Suppressor macrophage treated with lipopolysaccharide for 1 hour (primary cell): ENCODE measurements at places on chromosomes 1 and 21.
A peak's percentile ranks its signal among the peaks of the same experiment; 100 is the strongest.

- DNase-seq = no peak
Measured at GRCh38 chr1:8844501-8845006, 27.1 kb upstream of the RERE start.

DNA sequence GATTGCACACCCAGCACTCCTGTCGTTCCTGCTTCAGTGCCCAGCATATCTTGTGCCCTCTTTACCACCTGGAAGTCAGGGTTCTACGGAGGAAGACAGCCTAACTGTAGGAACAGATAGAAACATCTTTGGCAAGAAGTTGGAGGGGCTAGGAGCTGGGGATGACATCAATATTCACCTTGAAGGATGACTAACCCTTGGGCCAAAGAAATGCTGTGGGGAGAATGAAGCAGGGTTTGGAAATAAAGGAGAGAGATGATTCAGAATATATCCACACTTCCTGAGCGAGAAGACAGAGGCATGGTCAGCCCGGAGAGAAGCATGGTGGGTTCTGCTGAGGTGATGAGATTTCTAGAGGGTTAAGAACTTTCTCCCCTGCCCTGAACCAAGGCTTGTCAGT, 4.6 kb upstream of the NKAIN1 start:
- no peak for DNase-seq

DNA sequence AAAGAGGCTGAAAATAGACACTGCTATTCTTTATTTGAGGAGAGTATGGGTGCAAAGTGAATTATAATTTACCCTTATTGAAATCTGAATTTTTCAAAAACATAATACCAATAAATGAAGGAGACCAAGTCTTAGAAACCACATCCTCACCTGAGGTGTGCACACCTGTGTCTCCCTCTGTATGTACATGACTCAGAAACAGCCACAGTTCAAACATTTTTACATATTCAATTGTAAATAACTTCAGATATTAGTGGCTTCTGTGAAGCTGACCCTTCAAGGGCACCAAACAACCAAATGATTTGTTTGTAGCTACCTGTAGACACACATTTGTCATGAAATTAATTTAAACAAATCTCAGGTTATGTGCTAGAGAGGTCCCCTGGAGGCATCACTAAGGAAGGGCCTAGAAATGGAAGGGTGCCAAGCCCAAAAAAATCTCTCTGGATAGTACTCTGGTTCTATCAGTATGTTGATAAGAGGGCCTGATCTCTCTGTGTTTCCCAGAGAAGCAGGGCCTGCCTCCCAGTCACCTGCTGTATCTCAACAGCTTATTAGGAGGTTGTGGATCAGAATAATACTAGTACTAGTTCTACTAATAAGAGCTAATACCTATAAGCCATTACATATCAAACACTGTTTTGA, 28.1 kb downstream of the ERI3 start:
- no peak for DNase-seq

DNA sequence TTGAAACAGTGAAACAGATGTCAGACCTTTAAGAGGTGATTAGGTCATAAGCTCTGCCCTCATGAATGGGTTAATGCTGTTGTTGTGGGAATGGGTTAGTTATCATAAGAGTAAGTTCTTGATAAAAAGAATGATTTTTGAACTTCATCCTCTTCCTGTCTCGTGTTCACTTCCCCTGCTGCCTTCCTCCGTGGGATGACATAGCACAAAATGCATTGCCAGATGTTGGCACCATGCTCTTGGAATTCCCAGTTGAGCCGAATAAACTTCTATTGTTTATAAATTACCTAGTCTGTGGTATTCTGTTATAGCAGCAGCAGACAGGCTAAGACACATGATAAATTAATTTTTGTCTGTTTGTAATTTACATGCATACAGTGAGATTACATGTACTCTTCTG, 112.0 kb upstream of the LRRC7 start:
- DNase-seq = no peak

- peak; percentile 60 for DNase-seq
Measured at GRCh38 chr1:17674726-17675500, 80.2 kb upstream of the ACTL8 start.

DNA sequence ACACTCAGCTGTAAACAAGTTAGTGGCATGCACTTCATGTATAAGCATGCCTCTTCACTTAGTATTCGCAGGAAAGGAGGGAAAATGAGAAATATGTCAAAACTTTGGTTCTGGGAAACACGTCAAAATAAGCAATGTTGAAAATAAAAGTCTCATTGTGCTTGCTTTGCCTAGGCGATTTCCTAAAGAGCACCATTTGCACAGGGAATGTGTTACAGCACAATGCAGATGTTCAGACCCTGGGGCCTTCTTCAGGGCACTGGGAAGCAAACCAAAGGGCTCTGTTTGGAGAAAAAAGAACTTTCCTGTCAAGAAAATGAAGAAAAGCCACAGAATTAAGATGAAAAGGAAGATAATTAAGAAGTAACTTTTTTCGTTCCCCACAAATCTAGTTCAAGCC, 98.6 kb upstream of the PLD5 start:
- no peak for DNase-seq

- DNase-seq = no peak
Measured at GRCh38 chr21:34730756-34731445, 62.1 kb downstream of the CLIC6 start.

- DNase-seq = no peak
Measured at GRCh38 chr1:154837672-154838171, 32.4 kb downstream of the KCNN3 start.

GRCh38 chr1:183515002-183515689, 42.8 kb downstream of the SMG7 start:
- DNase-seq = peak; percentile 42

GRCh38 chr1:12412439-12412838, 182.6 kb downstream of the VPS13D start:
- no peak for DNase-seq

- DNase-seq = no peak
Measured at GRCh38 chr1:155048449-155049334, 2.4 kb upstream of the ADAM15 start.

DNA sequence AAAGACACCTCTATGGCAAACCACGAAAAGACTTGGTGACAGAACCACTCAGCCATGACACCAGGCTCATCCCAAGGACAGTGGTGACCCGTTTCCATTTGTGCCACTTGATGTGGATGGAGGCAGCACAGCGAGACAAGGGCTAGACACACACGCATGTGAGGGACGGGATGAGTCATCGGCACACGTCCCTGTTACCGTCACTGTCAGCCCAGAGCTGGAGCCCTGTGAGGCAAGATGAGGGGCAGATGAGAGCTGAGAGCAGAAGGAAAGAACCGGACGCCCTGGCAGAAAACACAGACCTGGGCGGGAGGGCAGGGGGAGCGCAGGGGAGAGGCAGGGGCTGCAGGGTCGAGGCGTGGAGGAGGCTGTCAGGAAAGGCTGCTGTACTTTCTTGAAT, 57.8 kb downstream of the SIK1 start:
- peak; percentile 77 for DNase-seq
